Melanocyte of skin (primary cell): ENCODE measurements at places on chromosomes 7 and 10. TPM values are rescaled to one million over a fixed set of nuclear protein-coding genes. Genes with fewer than 3 reads are reported as not detected.

Gene ARMC3
- total RNA-seq, result 0.15 and 0.67 TPM in 2 replicates

Gene SFTPA2
- total RNA-seq, result not detected in 2 replicates

Gene SPDYE9
- total RNA-seq, result not detected in 2 replicates

Gene ADAM8
- 0.33 and 0.46 TPM in 2 replicates for total RNA-seq

Gene LRRC4
- total RNA-seq, result 0.69 and 1.5 TPM in 2 replicates

Gene PTPRZ1
- total RNA-seq, result 3.5 and 5.0 TPM in 2 replicates

Gene CALCR
- under 0.01 and 0.36 TPM in 2 replicates for total RNA-seq

Gene ELMO1
- total RNA-seq, result 0.69 and 4.4 TPM in 2 replicates

Gene AZGP1
- total RNA-seq, result 1.00 and 2.8 TPM in 2 replicates

Gene NPY4R
- total RNA-seq, result not detected in 2 replicates

Gene ZNRF2
- total RNA-seq, result 18.2 and 20.0 TPM in 2 replicates

Gene TUBAL3
- not detected in 2 replicates for total RNA-seq

Gene FGFR2
- total RNA-seq, result 0.15 TPM in 1 of 2 replicates, not detected in the other

Gene GNAT3
- total RNA-seq, result not detected in 2 replicates

Gene TMEM139
- total RNA-seq, result 0.36 TPM in 1 of 2 replicates, not detected in the other

Gene RNF148
- under 0.01 and 1.4 TPM in 2 replicates for total RNA-seq

Gene ADIRF
- not detected in 2 replicates for total RNA-seq

Gene PRKCQ
- under 0.01 TPM in 1 of 2 replicates, not detected in the other for total RNA-seq

Gene NUPR2
- not detected in 2 replicates for total RNA-seq

Gene FAM25C
- not detected in 2 replicates for total RNA-seq

Gene ADAMTS14
- under 0.01 and 1.5 TPM in 2 replicates for total RNA-seq

Gene EPHB6
- 0.34 and 1.1 TPM in 2 replicates for total RNA-seq

Gene MKI67
- total RNA-seq, result 13.8 and 20.3 TPM in 2 replicates

Gene ZP3
- total RNA-seq, result 1.5 and 2.8 TPM in 2 replicates

Gene ATXN7L1
- total RNA-seq, result 10.3 and 10.5 TPM in 2 replicates

Gene GPR26
- total RNA-seq, result not detected in 2 replicates

Gene C7orf33
- total RNA-seq, result not detected in 2 replicates

Gene BMI1
- 38.5 and 46.2 TPM in 2 replicates for total RNA-seq
